Motor neuron (in vitro differentiated cells): ENCODE measurements at places on chromosomes 16 and 17. TPM values are rescaled to one million over a fixed set of nuclear protein-coding genes. Genes with fewer than 3 reads are reported as not detected.

Gene ANKRD11
- total RNA-seq, result 22.6 and 23.8 TPM in 2 replicates

Gene USP43
- 0.27 TPM in 1 of 2 replicates, not detected in the other for total RNA-seq

Gene MMP28
- total RNA-seq, result 0.11 TPM in 1 of 2 replicates, not detected in the other

Gene PIK3R6
- total RNA-seq, result not detected in 2 replicates

Gene CA7
- total RNA-seq, result not detected in 2 replicates

Gene SSTR5
- 0.52 TPM in 1 of 2 replicates, not detected in the other for total RNA-seq

Gene CDK12
- 25.2 and 32.3 TPM in 2 replicates for total RNA-seq

Gene HBA2
- total RNA-seq, result not detected in 2 replicates

Gene IKZF3
- total RNA-seq, result 0.19 and 0.44 TPM in 2 replicates

DNA sequence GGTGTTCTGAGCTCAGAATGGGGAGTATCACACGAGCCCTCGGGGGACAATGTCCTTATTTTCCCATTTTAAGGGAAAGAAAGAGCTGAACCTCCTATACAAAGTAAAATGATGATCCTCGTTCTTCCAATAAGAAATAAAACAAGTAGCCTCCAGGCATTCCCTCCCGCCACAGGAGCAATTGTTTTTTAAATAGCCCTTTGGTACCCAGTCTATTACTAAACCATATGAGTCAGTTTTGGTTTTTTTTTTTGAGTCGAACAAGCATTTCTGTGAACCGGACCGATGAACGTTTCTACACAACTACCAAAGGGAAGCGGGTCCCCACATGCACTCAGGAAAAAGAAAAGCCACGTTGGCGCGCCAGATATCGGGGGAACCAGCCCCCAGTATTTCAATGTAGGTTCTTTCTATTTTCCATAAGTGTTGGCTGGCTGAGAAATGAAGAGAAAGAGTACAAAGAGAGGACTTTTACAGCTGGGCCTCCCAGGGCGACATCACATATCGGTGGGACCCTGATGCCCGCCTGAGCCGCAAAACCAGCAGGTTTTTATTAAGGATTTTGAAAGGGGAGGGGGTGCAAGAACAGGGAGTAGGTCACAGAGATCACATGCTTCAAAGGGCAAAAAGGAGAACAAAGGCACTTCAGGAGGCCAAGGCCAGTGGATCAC lies 3.8 kb upstream of the DCXR start:
- no peak for ATAC-seq

DNA sequence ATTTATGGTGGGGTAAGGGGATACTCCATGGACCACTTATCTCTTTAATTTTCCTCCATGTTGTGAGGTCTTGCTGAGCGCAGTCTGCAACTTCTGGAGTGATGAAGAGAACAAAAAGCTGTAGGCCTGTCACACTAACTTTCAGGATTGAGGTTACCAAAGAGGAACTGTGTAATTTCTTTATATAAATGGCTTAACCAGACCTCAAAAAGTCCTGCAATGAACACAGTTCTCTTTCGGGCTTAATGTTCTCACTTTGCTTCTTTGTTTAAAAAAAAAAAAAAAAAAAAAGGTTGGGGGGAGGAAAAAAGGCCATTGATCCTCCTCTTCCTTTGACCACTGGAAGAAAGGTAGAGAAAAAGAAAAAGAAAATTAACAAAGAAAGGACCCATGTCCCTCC lies 86.8 kb upstream of the SOX9 start:
- no peak for ATAC-seq

- ATAC-seq, result no peak
These were observed 263.4 kb downstream of the BCAS3 start for GRCh38 chr17:60941028-60941427.

DNA sequence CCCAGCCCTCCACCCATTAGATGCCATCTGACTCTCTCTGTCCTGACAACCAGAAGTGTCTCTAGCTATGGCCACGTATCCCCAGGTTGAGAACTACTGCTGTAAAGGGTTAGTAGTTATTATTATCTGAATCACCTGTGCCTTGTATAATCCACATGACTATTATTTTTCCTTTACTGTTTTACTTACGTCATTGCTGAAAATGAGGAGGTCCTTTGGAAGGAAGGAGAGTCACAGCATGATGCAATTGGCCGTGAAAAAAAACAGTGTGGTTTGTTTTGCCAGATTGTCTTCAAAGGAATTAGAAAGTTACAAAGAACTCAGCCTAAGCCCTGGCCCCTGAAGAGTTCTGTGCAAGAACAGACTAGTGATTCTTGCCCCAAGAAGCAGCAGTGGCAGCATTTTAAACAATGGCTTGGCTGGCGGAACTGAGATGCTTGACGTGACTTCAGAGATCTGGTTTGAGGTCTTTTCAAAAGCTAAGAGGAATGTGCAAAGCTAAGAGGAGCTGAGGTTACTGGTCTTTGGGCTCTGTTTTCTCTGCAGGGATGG lies 413.3 kb upstream of the EEF2KMT start:
- ATAC-seq, result peak; percentile 22

DNA sequence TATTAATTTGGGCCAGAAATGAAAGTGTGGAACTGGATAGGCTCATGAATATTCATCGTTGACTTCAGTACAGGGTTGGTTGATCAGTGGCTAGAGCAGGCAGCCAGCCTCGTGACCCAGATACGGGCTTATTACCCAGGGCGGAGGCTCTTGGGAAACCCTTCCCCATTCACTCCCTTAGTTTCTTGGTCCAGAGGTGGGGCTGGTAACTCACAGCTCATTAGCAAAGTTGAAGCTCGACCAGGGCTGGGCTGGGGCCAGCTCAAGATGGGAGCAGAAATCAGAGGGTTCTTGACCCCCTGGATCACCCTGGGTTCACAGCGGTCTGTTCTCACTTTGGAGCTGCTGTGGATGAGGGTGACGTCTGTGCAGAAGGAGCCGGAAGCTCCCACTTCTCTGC lies 44.6 kb upstream of the GSE1 start:
- peak; percentile 95 for ATAC-seq

GRCh38 chr17:77312786-77313599 lies 172.2 kb downstream of the SEC14L1 start:
- ATAC-seq, result peak; percentile 63

- ATAC-seq, result no peak
These were observed 145.5 kb upstream of the ASIC2 start for GRCh38 chr17:33438578-33438977.

DNA sequence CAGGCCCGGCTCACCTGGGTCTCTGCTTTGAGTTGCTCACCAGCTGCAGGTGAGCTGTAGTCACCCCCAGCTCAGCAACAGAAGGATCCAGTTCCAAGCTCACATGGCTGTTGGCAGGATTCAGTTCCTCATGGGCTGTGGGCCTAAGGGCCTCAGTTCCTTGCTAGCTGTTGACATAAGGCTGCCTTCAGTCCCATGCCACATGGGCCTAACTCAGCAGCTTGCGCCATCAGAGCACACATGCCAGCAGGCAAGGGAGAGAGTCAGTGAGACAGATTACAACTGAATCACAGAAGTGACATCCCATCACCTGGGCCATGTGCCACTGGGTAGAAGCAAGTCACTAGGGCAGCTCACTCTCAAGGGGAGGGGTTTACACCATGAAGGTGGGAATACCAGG lies 24.7 kb downstream of the PSMD7 start:
- ATAC-seq, result no peak

GRCh38 chr16:11328172-11329070 lies 16.8 kb upstream of the RMI2 start:
- peak; percentile 91 for ATAC-seq

DNA sequence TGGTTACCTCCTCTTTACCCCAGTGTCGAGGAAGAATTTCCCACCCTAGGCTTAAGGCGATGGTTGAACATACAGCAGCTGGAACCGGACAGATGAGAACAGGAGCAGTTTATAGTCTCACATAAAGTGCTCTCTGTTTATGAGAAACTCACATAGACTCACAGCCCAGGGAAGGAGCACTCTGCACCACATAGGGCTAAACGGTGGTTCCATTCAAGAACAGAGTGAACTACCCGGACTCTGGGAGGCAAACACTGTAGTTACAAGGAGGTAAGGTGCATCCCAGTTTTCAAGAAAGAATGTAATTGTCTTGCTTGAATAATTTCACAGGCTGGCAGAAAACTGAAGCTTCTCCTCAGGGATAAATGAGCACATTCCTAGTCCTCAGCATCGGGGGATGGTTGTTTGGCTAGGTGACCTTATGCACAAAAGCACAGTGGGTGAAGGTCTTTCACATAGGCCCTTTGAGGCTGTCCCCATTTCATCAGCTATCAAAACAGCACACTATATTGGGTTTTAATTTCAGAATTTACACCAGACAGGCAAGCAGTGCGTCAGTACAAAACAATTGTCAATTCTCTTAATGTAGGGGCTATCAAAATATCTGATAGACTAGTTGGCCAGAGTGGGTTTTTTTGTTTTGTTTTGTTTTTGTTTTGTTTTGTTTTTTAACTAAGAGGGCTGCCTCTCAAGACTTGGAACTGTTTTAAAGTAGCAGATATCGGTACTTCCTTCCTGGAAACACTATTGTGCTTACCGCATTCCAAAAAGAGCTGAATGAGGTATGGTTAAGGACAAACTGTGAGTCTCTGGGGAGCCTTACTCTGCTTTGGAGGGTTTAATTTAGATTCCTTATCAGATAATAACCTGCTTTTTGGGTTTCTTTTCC lies 918.1 kb upstream of the CDH8 start:
- no peak for ATAC-seq

DNA sequence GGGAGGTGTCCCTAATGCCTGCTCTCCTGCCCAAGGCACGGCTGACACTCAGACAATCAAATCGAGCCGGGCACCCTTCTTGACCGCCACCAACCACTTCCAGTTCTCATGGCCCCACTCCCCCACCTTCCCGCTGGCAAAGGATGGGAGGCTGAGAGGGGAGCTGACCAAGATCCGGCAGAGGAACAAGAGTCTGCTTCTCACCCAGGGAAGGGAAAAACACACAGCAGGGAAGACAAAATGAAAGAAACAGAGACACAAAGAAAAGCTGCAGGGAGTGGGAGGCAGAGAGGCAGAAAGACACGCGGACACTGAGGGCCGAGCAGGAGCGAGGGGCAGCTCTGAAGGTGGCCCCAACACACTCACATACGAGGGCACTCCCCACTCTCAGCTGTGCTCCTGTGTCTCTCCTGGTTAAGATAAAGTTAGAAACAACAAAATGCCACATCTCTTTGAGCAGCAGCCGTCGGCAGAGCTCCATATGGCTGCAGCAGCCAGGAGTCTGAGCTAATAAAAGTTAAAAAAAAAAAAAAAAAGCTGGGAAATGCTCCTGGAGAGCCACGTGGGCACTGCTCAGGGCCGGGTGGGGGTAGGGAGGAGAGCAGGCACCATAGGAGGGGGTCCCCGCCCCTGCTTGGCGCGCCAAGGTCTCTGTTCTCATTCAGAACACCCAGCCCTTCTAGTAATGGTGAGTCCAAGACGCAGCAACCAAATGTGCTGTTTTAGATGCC lies 7.4 kb downstream of the LRRC75A start:
- ATAC-seq, result no peak

DNA sequence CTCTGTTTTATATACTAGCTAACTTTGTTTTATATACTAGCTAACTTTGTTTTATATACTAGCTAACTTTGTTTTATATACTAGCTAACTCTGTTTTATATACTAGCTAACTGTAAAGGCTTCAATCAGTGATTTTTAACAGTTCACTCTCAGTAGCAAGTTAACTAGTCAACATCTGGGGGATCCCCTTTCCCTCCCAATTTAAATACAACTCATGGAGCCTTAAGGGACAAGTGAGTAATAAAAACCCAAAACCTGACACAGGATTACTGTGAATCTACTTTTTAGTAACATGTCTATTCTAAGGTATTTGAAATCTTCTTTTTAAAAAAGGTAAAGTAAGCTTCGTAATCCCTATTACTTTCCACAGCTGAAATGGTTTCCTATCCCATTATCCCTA lies 32.2 kb downstream of the FAM222B start:
- no peak for ATAC-seq

DNA sequence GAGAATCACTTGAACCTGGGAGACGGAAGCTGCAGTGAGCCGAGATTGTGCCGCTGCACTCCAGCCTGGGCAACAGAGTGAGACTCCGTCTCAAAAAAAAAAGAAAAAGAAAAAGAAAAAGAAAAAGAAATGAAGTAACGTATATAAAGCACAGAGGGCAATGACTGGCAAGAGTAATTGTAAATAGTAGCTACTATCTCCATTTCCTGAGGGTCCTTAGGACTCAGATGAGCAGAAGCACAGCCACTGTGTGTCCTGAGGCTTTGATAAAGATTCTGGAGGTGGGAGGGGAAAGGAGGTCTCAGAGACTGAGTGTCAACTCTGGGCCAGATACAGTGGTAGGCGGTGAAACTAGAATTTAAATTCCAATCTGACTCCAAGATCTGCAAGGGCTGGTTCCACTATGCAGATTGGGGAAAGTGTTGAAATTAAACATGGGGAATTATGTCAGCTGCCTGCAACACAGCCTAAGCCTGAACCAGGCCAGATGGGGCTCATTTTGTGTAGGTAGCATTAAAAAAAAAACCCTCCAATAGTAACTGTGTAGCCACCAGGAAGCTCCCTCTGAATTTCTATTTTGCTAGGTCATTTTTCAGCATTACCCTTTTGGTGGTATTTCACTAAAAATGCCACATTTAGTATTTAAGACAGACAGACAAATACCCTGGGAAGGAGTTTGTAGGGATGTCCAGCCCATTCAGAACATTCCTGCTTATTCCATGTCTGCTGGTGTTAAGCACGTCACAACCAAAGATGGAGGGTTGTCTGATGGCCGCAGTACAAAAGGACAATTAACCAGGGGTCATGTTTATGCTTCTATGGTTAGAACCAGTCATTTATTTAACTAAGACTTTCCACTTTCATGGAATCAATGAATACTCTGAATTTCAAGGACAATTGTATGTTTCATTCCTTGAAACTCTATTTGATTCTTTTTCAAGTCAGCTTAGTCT lies 46.1 kb downstream of the TBX4 start:
- ATAC-seq, result peak; percentile 83

DNA sequence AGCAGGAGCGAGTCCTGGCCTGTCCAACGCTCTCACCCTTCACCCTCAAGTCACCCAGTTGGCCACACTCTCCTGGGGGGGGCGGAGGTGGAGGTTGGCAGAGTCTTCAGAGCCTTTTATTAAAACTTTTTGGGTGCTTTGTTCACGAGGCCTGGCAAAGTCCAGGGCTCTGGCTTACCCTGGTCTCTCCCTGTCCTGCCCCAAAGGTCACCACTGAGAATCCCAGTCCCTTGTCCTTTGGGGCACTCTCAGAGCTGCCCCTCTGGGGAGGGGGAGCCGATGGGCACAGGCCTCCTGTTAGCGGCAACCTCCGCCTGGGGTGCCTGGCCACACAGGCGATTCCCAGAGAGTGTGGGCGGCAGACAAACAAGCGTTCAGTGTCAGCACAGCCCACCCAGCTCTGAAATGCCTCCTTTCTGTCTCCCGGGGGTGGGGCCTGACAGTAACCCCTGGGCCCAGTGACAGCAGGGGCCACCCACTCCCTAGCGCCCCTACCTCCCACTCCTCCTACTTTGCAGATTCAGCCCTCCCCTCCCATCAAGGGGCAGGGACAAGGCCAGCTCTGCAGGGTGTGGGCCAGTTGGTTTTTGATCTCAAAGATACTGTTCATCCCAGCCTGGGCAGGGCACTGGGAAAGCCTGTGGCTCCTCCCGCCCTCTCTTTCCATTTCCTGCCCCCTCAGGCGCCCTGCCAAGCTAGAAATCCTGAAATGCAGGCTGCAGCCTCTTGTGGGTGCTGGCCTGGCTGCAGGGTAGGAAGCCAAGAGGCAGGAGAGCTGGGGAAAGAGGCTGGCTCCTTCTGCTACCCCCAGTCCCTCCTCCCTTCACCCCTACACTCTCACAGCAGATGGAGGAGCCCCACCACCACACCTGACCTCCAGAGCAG lies 36.6 kb upstream of the EMP2 start:
- peak; percentile 73 for ATAC-seq
